ENCODE measurements at places on chromosomes 7 and 10. TPM values are rescaled to one million over a fixed set of nuclear protein-coding genes. Genes with fewer than 3 reads are reported as not detected.

Gene BTBD16
- total RNA-seq, result 0.66 TPM

Gene CPN1
- total RNA-seq, result 0.34 TPM

Gene TMEM196
- not detected for total RNA-seq

Gene CYP17A1
- not detected for total RNA-seq

Gene SRI
- 126 TPM for total RNA-seq

Gene GIMAP1
- not detected for total RNA-seq

Gene IL15RA
- 2.3 TPM for total RNA-seq

Gene FAM25C
- 3.0 TPM for total RNA-seq

Gene RBM20
- 3.9 TPM for total RNA-seq

Gene SPDYE18
- 0.14 TPM for total RNA-seq

Gene PLEKHS1
- 0.06 TPM for total RNA-seq

Gene ADAM8
- 2.2 TPM for total RNA-seq

Gene SLC18A2
- 0.02 TPM for total RNA-seq

Gene FRMPD2
- total RNA-seq, result 0.11 TPM

Gene KCNMA1
- total RNA-seq, result 65.1 TPM

Gene PRSS1
- not detected for total RNA-seq

Gene ATRNL1
- total RNA-seq, result 0.32 TPM

Gene CYP2C19
- total RNA-seq, result not detected

Gene PRPS1L1
- total RNA-seq, result not detected

Gene POT1
- 10.0 TPM for total RNA-seq

Gene SPDYE5
- total RNA-seq, result not detected

Gene PDK4
- 28.0 TPM for total RNA-seq

Gene TAF3
- 7.1 TPM for total RNA-seq

Gene SFR1
- 16.2 TPM for total RNA-seq

Gene MRLN
- not detected for total RNA-seq

Gene PTPRZ1
- total RNA-seq, result 0.02 TPM

Gene CLDN3
- 3.6 TPM for total RNA-seq

Gene GPR22
- total RNA-seq, result not detected

Gene AIFM2
- total RNA-seq, result 28.4 TPM

Gene GDF2
- not detected for total RNA-seq

Gene MYL7
- total RNA-seq, result not detected

Gene CYP3A7
- 0.05 TPM for total RNA-seq

Gene MLXIPL
- 1.1 TPM for total RNA-seq

Gene SUN3
- not detected for total RNA-seq

Gene TDRD1
- not detected for total RNA-seq

Gene MPP7
- total RNA-seq, result 0.11 TPM

Gene GIMAP6
- not detected for total RNA-seq

Gene SMKR1
- 8.4 TPM for total RNA-seq

Gene MYH16
- total RNA-seq, result 0.35 TPM

Gene TCTN3
- 41.2 TPM for total RNA-seq

Gene AGR2
- total RNA-seq, result 133 TPM

Gene SORCS1
- total RNA-seq, result not detected

Gene ATOH7
- total RNA-seq, result 0.08 TPM

Gene C10orf105
- total RNA-seq, result not detected

Gene CTNNA3
- total RNA-seq, result not detected

Gene SLC13A4
- not detected for total RNA-seq

Gene CYP3A4
- total RNA-seq, result 0.10 TPM

Gene WNT2
- total RNA-seq, result 0.05 TPM

Gene PRKCQ
- total RNA-seq, result 4.1 TPM
